CMK (cell line): ENCODE measurements at places on chromosomes 11 and 22.
A peak's percentile ranks its signal among the peaks of the same experiment; 100 is the strongest.

DNA sequence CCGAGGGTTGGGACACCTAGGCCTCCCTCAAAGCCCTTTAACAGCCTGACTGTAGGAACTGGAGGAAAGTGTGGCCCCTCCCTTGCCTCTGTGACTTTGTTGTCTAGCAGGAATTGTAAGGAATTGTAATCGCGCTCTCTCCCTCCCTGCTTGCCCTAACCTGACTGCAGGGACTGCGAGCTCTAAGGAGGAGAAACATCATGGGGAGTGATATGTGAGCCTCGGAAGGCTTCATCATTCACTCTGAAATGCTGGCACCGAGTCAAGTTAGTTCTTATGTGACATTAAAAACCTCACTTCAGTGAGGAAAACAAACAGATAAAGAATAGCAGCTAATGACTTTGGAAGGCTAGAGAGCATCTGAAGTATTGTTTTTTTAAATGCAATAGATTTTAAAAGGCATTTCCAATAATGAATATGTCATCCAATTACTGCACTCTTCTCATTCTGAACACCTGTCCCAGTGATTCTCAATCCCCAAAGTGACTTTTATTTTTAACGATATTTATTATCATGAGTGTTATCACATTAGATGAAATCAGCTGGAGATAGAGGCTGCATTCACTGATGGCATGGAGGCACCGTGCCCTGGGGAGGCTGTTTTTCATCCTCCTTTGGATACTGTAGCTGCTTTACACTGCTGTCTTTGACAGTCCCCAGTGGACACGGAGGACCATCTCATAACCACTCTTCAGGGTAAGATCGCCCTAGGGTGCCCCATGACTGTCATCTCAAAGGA, 58.5 kb upstream of the NTM start:
- no peak for DNase-seq

DNA sequence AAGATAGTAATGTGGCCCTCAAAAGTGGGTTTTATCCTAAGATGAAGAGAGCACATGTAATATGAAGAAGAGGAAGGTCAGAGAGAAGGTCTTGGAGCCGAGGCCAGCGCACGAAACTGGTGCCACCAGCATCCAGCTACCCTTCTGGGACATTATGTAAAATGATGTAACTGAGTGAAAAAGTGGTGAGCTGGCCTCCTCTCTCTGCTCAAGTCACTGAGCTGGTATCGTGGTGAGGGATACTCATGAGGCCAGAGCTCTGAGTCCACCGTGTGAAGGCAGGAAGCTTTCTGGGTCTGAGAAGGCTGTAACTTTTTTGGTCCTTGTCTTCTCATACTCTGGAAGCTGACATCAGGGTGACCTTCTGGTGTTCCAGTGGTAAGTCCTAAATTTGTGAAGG, 25.1 kb downstream of the RNF185 start:
- DNase-seq, result no peak

GRCh38 chr11:121538054-121538453, 85.3 kb upstream of the SORL1-AS1 start:
- no peak for DNase-seq

GRCh38 chr22:37588546-37589215, 8.8 kb upstream of the LGALS2 start:
- no peak for DNase-seq

DNA sequence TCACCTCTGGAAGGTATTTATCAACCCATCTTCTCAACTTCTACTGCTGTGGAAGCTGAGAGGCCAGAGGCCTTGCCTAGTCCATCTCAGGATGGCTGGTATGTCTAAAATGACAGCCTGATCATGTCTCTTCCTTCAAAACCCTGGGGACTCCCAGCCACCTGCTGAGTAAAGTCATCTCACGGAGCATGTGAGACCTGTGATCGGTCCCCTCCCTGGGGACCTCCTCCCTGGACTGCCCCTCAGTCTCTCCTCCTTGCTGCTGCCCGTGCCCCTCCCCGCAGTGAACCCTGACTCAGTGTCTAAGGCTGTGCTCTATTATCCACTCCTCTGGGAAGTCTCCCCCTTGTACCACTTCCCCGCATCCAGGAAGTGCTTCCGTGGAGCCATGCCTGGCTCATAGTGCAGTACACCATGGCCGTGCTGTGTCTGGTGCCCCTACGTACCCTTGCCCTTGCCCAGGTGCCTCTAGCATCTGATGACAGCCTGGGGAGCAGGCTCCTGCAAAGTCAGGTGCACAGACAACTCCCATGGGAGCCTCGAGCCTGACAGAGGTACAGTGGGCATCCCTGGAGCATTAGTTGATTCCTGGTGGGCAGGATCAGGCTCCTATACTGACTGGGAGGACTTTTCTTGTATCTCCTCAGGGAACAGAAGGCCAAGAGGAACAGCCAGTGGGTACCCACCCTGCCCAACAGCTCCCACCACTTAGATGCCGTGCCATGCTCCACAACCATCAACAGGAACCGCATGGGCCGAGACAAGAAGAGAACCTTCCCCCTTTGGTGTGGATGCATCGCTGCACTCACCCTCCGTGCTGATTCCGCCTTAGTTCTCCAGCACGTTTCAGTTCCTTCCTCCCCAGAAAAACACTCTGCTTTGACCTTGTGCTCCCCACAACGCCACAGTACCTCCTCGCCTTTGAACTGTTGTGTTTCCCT, 13.8 kb downstream of the SMARCB1 start:
- DNase-seq, result no peak

GRCh38 chr22:29208879-29209623, 3.4 kb downstream of the EMID1 start:
- peak; percentile 81 for DNase-seq

DNA sequence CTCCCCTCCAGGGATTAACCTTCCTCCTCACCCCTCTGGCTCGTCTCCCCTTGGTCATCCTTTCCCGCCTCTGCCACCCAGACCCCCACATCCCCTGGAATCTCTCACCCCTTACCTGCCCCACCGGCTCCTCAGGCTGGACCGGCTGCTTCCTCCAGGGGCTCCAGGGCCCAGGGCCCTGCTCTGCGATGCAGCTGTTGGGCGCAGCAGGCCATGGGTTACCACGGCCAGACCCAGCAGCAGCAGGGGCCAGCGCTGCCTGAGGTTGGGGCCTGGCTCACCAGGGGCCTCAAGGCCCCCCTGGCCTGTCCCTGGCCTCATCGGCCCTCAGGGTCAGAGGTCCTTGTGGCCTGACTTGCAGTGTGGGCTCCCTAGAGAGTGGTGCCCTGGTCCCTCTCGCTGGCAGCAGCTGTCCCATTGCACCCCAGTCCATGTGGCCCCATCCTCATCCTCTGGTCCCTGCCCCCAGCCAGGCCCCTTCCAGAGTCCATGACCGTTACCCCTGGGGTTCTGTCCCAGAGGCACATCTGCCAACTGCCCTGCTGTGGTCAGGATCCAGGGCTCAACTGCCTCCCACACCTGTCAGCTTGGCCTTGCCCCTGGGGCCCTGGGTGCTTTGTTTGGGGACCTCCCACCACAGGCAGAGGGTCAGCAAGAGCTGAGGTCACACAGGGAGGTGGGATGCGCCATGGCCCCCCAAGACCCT, at the start of gene IGLL1:
IGLL1 (minus strand) TSS at position 421 of the 706 bp plus-strand sequence; CDS start at position 321, 100 bp downstream.
- DNase-seq, result no peak

DNA sequence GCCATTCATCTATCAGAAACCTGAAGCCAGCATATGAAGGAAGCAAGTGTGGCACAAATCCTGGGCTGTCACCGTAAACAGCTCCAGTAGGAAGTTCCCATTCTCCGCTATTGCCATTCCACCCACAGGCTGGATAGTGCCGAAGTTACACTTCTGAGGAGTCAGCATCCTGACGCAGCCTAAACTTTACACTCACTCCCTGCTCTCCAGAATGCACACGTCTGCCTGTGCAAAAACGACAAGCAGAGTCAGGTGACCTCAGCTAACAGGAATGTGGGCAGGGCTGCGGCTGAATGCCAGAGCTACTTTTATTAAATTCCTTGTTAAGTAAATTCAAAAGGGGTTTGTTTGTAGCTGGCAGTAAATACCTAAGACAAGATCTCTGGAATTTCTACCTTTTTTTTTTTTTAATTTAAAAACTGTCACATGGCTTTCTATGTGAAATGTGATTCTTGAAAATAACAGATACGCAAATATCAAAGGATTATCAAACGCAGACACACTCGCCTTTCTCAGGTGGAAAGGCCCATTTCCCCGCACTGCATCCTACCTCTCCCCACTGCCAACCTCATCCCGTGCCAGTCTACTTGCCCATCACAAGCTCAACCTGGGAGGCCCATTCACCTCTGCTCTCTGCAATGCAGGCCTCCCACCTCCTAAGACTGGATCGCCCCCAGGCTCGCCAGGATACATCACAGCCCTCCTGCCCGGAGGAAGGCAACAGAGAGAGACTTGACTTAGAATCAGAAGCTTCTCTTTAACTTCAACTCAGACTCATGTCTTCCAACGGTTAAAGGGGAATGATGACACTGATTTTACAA, 33.5 kb downstream of the NFRKB start:
- no peak for DNase-seq

DNA sequence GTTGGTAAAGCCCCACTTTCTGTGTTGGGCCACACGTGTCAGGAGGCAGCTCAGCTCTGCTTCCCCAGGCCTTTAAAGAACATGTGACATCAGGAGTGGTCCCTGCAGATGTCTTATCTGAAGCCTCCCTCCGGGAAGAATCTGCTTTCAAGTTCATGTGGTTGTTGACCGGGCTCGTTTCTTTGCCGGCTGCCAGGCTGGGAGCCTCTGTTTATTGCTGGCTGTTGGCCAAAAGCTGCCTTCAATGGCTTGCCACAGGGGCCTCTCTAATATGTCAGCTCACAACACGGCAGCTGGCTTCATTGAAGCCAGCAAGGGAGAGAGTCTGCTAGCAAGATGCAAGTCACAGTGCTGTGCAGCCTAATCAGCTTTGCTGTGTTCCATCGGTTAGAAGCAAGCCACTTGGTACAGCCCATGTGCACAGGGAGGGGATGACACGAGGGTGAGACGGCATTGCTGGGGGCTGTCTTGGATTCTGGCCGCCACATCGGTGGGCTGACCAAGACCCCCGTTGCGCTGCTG, 14.6 kb downstream of the MRGPRF start:
- no peak for DNase-seq

GRCh38 chr22:45397806-45398205, 15.6 kb downstream of the SMC1B start:
- no peak for DNase-seq

DNA sequence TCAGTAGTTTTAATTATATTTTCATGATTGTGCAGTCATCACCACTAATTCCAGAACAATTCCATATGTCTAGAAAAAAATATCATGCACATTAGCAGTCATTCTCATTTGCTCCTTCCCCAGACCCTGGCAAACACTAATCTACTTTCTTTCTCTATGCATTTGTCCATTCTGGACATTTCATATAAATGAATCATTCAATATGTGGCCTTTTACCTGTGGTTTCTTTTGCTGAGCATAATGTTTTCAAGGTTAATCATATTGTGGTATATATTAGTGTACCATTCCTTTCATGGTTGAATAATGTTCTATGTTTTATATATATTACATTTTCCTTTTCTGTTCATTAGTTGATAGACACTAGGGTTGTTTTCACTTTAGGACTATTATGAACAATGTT, 811.1 kb upstream of the RAG2 start:
- DNase-seq, result no peak

DNA sequence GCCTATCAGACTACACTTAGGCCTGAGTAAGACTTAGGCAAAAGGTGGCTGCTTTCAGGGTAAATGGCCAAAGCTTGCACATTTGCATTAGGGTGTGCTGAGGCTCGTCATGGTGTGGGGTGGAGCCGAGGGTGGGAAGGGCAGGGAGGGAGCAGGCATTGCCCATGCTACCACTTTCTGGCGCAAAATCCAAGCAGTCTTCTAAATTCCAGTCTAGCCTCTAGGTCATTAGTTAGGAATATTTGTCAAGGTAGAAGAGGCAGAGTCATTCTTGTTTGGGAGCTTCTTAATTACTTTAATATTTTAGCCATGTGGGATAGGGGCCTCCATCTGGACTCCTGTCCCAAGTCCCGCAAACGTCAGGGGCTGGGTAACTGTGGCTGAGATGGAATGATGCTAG, 28.6 kb downstream of the SCUBE1 start:
- no peak for DNase-seq

DNA sequence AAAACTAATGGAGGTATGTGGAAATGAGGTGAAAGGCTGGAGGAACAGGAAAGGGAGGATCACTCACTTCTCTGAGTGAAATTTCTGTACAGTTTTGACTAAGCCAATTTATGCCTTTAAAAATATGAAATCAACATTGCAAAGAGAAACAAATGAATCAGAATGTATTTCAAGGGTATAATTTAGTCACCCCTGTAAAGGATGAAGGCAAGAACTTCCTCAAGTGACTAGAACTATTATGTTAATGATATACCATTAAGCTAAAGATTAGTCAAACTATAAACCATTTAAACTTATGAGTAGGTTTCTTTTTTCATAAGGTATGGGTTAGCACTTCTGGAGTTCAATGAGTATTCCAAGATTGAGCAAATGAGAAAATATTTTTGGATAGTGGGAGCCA, 184.5 kb upstream of the CHORDC1 start:
- no peak for DNase-seq

DNA sequence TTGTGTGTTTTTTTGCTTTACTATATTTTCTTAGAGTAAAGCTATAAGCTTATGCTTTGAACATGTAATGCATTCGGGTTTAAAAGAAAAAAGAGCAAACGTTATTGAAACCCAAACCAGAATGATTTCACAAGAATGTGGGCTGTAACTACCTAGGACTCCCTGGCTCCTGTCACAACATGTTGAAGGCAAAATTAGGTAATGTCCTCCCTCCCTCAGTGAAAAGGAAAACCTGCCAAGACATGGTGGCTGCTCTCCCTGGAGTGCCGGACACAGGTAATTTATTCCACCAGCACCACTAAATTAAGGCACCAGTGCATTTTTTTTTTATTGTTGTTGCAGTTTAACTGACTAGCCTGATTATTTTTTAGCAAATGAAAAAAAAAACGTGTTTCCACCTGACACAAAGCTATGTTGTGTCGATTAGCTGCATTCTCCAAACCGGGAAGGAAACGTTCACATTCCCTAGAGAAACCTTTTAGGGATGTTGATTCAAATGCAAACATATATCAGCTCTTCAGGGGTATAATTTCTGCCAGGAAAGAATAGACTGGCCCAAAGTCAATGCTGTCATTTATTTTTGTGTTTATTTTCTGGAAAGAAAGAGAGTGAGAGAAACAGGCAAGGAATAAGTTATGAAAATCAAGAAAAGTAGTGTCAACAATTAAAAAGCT, 134.6 kb downstream of the CCDC34 start:
- no peak for DNase-seq

GRCh38 chr11:802693-803466, 2.2 kb downstream of the PIDD1 start:
- DNase-seq, result no peak

- no peak for DNase-seq
These were observed 18.9 kb downstream of the MYRF start for GRCh38 chr11:61771195-61771894.

GRCh38 chr11:92917927-92918326, 51.5 kb upstream of the MTNR1B start:
- no peak for DNase-seq
